ENCODE measurements at places on chromosomes 16 and 17.

GRCh38 chr17:80880648-80880985 is 111.0 kb upstream of the CHMP6 start:
- no peak for DNase-seq

GRCh38 chr16:9097266-9098219 is 6.1 kb downstream of the HAPSTR1 start:
- DNase-seq: no peak

DNA sequence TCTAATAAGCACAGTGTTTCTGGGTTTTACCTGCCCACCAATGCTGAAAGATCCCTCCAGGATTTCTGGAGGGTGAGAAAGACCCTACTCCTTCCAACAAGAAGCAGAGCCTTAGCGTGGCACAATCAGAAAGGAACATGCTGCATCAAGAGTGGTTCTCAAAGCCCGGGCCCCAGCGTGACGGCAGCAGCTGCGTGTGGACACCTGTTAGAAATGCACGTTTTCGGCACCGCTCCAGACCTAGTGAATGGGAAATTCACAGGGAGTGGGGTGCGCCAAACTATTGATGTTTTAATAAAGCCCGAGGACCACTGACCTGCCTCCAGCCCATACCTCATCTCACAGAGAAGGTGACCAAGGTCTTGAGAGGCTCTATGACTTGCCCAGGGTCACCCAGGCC is 55.8 kb downstream of the PECAM1 start:
- DNase-seq: no peak

DNA sequence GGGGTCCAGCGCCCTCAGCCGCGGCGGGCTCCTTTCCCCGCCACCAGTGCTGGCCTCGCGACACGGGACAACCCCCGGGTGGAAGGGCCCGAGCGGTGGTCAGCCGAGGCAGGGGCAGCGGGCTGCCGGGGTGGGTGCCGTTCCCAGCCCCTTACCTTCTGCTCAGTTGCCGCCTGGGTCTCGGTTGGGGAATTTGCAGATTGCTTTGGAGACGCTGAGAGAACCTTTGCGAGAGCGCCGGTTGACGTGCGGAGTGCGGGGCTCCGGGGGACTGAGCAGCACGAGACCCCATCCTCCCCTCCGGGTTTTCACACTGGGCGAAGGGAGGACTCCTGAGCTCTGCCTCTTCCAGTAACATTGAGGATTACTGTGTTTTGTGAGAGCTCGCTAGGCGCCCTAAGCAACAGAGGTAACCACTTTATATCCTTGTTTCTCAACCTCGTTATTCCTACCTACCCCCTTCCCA is 381 bp downstream of the CTNS start:
- no peak for DNase-seq

- DNase-seq: no peak
Observed at GRCh38 chr16:14462811-14463210, 167.2 kb downstream of the PARN start.

- DNase-seq: no peak
Observed at GRCh38 chr17:81251709-81252301, 12.7 kb downstream of the NDUFAF8 start.

GRCh38 chr17:75909812-75910274 is 5.2 kb upstream of the MRPL38 start:
- no peak for DNase-seq

DNA sequence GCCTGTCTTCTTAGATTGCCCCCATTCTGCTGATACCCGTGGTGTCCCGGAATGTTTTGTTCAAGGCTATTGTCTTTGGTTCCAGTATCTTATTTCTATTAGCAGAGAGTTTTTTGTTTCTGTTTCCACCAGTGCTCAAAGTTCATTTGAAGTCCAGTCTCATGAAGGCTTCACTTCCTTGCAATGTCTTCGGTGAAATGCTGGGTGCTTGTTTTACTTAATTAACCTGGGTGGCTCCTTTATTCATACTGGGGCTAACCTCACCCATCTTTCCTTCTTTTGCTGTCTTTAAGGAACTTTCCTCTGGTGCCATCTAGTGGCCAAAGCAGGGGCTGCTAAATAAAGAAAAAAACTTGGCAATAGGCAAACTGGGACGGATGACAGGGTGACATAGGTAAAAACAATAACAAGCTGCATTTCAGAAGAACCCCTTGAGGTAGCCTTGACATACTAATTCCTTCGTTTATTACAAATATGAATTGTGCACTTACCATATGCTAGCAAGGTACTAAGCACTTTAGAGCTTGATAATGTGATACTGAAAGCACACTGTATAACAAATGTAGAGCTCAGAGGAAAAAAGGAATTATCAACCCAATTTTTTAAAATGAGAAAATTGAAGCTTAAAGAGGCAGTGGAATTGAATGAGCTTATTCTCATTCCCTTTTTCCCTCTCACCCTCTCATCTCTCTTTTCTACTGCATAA is 2.8 kb upstream of the SMIM36 start:
- peak; percentile 94 for DNase-seq

GRCh38 chr17:49989518-49989880 is 5.5 kb downstream of the DLX3 start:
- DNase-seq: no peak

GRCh38 chr16:88570691-88571092 is 489 bp downstream of the ZC3H18 start:
- DNase-seq: no peak

DNA sequence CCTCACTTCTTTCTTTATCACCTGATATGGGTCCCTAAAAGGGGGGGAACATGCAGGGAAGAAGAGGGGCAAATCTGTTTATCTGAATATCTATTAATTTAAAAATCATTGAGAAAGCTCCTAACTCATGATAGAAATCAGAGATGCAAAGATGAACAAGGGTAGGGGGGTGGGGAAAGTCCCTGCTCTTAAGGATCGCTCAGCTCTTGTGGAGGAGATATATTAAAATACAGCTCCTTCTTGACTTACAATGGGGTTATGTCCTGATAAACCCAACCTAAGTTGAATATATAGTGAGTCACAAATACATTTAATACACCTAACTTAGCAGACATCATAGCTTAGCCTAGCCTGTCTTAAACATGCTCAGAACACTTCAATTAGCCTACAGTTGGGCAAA is 237.5 kb downstream of the MAF start:
- DNase-seq: no peak

GRCh38 chr16:21708533-21709115 is 44.9 kb downstream of the OTOA start:
- DNase-seq: peak; percentile 95

GRCh38 chr17:75587675-75588595 is at the start of gene MYO15B:
TSS of gene MYO15B (plus strand) at chr17:75587800. CDS start at chr17:75588058, 258 bp downstream.
- no peak for DNase-seq

DNA sequence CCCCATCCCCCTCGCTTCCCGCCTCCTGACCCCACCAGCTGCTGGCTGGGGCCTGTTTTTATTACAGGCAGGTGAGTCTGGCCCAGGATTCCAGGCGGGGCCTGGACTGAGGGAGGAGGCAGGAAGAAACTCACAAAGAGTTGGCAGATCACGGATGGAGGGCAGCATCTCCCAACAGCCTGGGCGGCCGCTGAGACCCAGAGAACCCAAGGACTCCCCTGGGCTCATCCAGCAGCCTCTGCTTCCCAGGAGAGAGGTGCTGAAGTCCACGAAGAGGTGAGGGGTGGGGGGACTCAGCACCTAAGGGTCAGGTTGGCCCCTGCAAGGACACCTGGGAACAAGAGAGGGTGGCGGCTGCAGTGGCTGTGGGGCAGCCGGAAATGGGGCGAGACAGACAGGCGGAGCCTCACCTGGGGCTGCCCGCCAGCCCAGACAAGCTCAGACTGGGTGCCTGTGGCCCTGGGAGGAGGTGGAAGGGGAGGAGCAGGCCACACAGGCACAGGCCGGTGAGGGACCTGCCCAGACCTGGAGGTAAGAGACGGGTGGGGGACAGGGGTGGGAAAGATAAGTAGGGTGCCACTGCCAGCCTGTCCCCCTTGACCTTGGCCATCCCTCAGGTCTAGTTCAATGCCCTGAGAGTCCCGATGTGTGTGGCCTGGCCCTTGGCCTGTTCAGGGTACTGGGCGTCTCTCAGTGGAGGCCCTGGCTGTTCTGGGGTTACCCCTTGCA is 8.7 kb upstream of the ADGRG1 start:
- no peak for DNase-seq

DNA sequence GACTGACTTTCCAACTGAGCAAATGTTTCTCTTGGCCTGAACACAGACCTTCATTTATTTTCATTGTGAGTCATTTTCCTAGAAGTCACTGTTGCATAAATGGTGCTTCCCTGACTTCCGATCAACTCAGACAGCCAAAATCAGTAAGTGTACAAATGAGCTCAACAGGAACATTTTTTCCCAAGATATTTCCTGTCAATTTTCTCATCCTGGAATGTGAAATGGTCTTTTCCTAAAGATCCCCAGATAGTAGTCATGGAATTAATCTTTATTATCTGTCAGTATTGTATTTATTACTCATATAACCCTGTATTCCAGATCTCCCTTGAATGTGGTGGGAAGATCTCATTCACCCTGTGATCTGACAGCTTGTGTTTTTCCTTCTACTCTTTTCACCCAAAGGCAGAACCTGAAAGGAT is 360.3 kb upstream of the KIF2B start:
- DNase-seq: no peak

DNA sequence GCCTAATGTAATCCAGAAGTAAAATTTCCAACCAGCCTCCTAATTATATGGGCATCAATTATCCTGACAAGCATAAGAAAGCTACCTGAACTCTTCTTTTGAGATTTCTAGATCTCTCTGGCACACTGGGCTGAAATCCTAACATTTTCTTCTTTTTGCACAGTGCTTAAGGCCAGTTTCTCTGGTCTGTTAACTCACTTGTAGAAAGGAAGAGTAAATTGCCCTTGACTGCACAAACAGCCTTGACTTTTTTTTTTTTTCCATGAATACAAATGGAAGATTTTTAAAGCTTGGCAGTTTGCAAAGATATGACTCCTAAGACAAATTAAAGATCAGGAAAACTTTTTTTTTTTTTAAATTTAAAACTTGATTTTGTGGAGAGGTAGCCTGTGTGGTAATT is 291.2 kb upstream of the MON1B start:
- DNase-seq: no peak

DNA sequence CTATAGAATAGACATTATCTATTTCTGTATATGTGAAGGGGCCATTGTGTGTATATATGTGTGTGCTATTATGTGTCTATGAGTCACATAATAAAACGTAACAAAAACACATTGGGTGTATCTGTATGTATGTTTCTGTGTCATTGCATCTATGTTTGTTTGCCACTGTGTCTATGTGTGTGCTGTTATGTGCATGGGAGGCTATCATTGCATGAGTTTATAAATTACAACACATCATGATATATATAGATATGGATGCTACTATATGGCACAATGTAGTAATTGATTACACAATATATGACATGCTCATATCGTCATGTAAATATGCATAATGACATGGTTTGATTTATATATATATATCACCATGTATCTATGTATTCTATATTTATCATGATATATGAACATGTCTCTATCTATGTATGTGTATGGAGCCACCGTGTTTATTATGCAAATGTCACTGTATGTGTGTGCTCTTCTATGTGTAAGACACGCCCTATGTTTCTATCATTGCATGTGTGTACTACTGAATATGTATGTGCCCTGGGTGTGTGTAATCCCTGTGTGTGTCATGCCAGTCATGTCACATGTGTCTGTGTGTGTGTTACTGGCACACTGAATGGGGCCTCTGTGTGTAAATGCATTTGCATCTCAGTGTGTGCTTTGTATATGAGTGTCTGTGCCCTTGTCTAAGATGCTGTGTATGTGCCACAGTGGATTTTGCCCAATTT is 1.4 kb upstream of the TSPOAP1 start:
- no peak for DNase-seq

GRCh38 chr17:40596261-40596919 is 31.1 kb upstream of the CCR7 start:
- DNase-seq: peak; percentile 21

- DNase-seq: no peak
Observed at GRCh38 chr17:44934745-44935105, 12.8 kb downstream of the KIF18B start.

- DNase-seq: no peak
Observed at GRCh38 chr17:16215965-16216316, 607 bp upstream of the NCOR1 start.

Data from esophagus muscularis mucosa (tissue), 4 donors.